ENCODE measurements at places on chromosomes 6 and 20. TPM values are rescaled to one million over a fixed set of nuclear protein-coding genes. Genes with fewer than 3 reads are reported as not detected.

Gene BCAS4
- total RNA-seq, result 3.3 TPM

Gene TPBG
- 6.5 TPM for total RNA-seq

Gene FNDC11
- 0.15 TPM for total RNA-seq

Gene NEU1
- total RNA-seq, result 58.1 TPM

Gene C20orf204
- 3.0 TPM for total RNA-seq

Gene MOXD1
- total RNA-seq, result 0.61 TPM

Data from epithelial cell of umbilical artery (primary cell).